ENCODE measurements at places on chromosomes 5 and 9. TPM values are rescaled to one million over a fixed set of nuclear protein-coding genes. Genes with fewer than 3 reads are reported as not detected.

- no peak for DNase-seq
Observed at GRCh38 chr5:105554568-105555169, 1992.1 kb upstream of the NUDT12 start.

DNA sequence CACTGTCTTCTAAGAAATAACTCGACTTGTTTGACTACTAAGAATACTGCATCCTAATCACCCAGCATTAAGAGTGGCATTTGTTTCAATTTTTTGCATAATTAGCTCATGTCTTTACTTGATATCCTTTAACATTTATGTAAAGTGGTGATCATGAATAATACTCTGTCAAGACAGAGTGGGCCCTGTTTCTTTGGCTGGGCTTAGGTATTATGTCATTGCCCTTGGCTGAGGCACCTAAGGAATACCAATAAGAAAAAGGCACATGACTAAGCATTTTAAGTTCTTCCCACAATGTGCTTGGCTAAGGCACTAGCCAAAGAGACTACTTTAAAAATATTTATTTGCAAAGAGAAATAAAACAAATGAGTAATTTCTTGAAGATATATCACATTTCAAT lies 308.1 kb downstream of the CTNND2 start:
- DNase-seq = no peak

Gene PRLR
- polyA plus RNA-seq = 27.5 TPM

Gene PCA3
- 2.2 TPM for polyA plus RNA-seq

Gene SH3GL2
- polyA plus RNA-seq = 4.0 TPM

DNA sequence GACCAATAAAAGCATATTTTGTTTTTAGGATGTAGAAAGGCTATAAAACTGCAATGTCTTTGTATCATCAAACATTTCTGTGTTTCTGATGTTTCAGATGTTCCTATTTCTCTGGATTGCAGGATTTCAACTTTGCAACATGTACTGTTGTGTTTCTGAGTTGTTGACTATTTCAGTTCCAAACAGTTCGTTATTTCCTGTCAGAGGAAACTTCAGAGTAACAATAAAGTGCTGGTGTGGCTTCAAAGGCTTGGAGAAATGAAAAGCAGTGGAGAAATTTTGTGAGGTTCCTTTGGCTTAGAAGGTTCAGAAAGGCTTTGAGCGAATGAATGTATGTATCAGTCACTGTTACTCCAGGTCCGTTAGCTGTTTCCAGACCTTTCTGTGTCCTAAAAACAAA lies 17.2 kb downstream of the TJP2 start:
- DNase-seq = no peak

- DNase-seq = no peak
Observed at GRCh38 chr5:98836175-98836574, 62.7 kb downstream of the RGMB start.

- DNase-seq = no peak
Observed at GRCh38 chr5:133687212-133688061, 75.1 kb upstream of the FSTL4 start.

- no peak for DNase-seq
Observed at GRCh38 chr9:79667120-79667519, 95.4 kb downstream of the TLE4 start.

GRCh38 chr5:143717400-143717799 lies 94.6 kb upstream of the HMHB1 start:
- DNase-seq = no peak

- DNase-seq = peak; percentile 74
Observed at GRCh38 chr9:86434039-86434726, 80.0 kb upstream of the TUT7 start.

GRCh38 chr9:130129432-130130061 lies 42.7 kb upstream of the NCS1 start:
- no peak for DNase-seq

Gene IL9
- not detected for polyA plus RNA-seq

DNA sequence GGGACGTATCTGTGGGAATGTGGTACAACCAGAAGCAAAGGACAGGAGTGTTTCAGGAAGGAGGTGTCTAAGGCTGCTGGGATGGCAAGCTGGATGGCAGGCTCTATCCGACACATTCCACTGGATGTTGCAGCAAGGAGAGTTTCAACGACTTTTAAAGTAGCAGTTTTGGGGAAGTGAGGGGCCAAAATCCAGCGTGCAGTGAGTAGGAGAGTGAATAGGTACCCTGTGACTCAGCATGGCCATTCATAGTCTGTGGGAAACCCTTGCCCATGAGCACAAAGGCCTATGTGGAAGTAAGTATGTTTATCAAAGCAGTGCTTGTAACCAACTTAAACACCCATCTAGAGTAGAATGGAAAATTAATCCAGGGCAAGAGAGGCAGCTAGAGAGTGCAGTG lies 664.7 kb downstream of the ACTL7B start:
- no peak for DNase-seq

Gene AGXT2
- polyA plus RNA-seq = 26.9 TPM

Gene PHF19
- polyA plus RNA-seq = 26.0 TPM

GRCh38 chr9:112271466-112272098 lies 61.8 kb downstream of the PTBP3 start:
- no peak for DNase-seq

DNA sequence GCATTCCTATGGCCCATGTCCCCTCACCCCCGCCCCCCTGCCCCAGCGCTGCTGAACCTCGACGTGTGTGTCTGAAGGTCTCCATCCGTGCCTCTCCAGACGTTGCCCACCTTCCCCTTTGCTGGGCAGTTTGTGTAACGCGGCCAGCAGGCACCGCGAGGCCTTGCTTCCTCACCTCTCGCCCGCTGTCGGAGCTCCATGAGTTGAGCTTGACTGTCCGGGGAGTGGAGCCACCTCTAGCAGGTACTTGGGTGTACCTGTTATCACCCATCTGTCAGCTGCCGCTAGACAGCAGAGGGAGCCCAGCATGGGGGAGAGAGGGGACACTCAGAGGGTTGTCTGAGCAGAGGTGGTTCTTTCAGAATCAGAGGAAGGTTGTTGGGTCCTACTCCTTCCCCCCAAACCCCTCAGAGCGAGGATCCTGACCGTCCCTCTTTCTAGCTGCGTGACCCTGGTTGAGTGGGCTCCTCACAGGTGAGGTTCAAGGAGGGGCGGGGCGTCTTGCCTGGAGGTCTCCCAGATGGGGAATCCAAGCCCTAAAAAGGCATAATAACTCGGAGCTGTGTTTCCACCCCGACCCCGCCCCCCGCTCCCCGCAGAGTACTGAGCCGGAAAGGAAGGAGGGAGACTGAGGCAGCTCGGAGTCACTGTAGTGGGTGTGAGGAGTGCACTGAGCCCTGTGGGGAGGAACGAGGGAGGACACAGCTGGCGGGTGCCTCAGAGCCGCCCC lies 184.7 kb downstream of the C9orf50 start:
- DNase-seq = no peak

GRCh38 chr9:126494746-126495145 lies 119.0 kb upstream of the LMX1B start:
- no peak for DNase-seq

Gene STPG3
- 3.9 TPM for polyA plus RNA-seq

DNA sequence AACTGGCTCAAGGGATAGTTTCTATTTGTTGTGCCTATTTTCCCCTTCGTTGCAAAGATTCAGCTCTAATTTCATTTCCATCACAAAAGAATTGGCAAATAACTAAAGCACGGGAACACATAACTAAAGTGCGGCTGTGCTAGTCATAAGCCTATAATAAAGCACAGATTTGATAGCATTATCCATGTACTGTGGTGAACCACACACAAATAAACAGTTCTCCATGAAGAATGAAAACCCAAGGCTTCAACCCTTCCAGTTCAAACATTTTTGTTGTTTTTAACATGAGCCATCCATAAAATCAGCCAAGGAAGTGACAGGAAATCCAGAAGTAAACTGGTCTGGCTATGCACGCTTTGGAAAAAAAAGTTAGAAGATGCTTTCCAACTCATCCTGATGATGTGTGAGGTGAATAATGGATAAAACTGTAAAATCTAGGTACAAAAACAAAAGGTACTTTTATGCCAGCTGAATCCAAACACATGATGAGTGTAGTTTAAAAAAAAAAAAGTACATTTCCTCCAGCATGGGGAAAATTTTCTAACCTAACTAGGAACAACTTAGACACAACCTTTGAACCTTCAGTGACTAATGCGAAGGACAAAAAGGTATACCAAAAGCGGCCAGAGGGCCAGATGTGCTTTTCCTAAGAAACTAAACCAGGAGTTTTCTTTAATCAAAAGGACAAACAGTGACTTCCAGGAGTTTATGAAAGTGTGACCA lies 10.2 kb downstream of the ZNF608 start:
- no peak for DNase-seq

Gene ELL2
- polyA plus RNA-seq = 9.2 TPM

- DNase-seq = no peak
Observed at GRCh38 chr9:122236681-122237080, 7.9 kb upstream of the LHX6 start.

Gene IQGAP2
- polyA plus RNA-seq = 76.6 TPM

DNA sequence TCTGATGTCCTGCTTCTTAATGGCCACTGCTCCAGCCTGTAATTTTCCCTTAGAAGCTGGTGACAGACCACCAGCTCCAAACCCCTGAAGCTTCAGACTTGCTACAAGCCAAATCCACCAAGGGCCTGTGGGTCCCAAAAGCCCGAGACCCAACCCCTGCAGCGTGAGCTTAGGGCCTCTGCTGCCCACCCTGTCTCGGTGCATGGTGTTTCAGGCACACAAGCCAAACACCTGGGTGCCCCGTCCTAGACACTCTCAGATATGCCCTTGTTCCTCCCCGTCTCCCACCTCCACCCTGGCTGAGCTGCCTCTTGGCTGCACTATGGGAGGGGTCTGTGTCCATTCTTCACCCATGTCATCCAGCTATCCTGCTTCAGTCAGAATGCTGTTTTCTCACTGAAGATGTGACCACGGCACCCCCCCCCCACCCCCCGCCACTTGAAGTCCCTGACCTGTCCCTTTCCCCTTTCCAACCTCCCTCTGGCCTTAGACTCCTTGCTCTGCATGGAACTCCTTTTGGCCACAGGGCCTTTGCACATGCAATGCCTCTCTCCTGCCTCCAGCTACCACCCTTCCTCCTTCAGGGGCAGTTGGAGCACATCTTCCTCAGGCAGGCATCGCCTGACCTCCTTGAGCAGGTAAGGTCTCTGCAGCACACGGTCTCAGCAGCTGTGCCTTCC lies 55.8 kb downstream of the ZNF354C start:
- DNase-seq = no peak

GRCh38 chr5:32707418-32707997 lies 3.6 kb upstream of the NPR3 start:
- DNase-seq = no peak

DNA sequence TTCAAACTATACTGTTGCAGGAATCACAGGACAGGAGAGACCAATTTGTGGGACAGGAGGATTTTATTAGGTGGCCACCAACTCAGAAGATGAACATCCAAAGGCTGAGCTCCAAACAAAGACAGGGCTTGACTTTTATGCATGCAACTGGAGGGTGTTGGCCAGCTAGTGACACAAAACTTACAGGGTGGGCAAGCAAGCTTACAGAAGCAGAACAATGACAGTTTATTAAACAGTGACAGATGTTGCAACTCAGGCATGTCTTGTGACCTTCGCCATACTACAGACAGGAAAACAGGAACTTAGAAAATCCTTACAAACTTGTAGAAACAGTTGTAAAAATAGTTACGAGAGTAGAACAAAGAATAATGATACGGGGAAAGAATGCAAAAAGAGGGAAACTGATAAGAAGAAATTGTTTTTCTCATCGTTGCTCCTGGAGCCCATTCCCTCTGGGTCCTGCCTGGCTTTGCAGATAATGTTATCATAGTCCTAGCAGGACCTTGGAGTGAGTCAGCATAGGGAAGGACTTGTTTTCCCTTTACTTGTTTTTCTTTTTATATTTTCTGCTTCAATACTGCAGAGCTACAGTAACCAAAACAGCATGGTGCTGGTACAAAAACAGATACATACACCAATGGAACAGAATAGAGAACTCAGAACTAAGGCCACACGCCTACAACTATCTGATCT lies 2083.0 kb upstream of the ACO1 start:
- DNase-seq = peak; percentile 7

DNA sequence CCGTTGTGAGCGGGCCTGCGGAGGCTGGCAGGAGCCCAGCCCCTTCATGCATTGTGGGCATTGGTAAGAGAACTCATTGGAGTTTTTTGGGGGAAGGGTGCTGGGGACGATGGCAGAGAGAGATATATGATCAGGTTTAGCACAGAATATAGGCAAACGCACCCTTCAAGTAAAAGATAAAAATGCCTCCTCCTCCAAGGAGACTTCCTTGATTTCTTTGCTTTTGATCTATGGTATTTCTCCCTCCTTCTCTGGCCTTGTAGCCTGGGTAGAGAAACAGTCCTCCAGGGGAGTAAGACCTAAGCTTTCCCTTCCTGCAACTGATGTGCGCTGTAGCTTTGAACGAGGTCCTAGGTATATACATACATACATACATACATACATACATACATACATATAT lies 960 bp upstream of the PPARGC1B start:
- no peak for DNase-seq

DNA sequence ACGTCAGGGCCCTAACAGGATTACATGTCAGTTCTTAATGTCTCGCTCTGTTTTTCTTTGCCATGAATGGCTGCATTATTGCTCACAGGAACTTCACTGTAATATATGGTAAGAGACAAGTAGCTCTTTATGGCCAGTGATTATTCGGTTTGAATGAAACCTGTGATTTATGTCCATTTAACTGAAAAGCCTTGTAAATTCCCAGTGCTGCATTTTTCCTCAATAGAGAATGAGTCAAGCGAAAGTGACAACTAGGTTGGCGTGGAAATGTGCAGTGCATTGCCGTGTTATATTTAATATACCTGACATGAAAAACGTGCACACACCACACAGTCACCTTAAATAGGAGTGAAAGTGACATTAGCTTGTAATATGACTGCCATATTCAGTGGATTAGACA lies 163.1 kb downstream of the PBX3 start:
- no peak for DNase-seq
